ENCODE measurements at places on chromosomes 4 and X. TPM values are rescaled to one million over a fixed set of nuclear protein-coding genes. Genes with fewer than 3 reads are reported as not detected.

Gene CYSLTR1
- 0.39 TPM for total RNA-seq

Gene CT47B1
- not detected for total RNA-seq

Gene PNMA3
- total RNA-seq, result 0.11 TPM

Gene TKTL2
- under 0.01 TPM for total RNA-seq

Gene FOXR2
- total RNA-seq, result not detected

Gene SSX3
- total RNA-seq, result not detected

Gene CCDC160
- total RNA-seq, result not detected

Gene MAGEC2
- total RNA-seq, result not detected

Gene PLXNB3
- 5.0 TPM for total RNA-seq

Gene TCEAL6
- not detected for total RNA-seq

Gene CT55
- total RNA-seq, result not detected

Gene BEX2
- 2.7 TPM for total RNA-seq

Gene RTL5
- total RNA-seq, result 1.1 TPM

Gene RAI2
- total RNA-seq, result 3.1 TPM

Gene RASL11B
- 0.11 TPM for total RNA-seq

Gene TLR7
- total RNA-seq, result not detected

Gene METAP1
- total RNA-seq, result 45.9 TPM

Gene OTC
- total RNA-seq, result not detected

Gene MAGIX
- 2.8 TPM for total RNA-seq

Gene MID2
- 32.4 TPM for total RNA-seq

Gene MAP9
- 5.4 TPM for total RNA-seq

Gene PNMA6F
- total RNA-seq, result not detected

Gene GAGE2A
- total RNA-seq, result not detected

Gene RRH
- 0.11 TPM for total RNA-seq

Gene CFAP99
- under 0.01 TPM for total RNA-seq

Gene FREM3
- total RNA-seq, result not detected

Gene ITGB1BP2
- total RNA-seq, result 1.1 TPM

Gene GAGE12H
- not detected for total RNA-seq

Gene OPRPN
- total RNA-seq, result not detected

Gene TNMD
- not detected for total RNA-seq

Gene BGN
- total RNA-seq, result 154 TPM

Gene SH2D1A
- not detected for total RNA-seq

Gene HEPH
- 0.13 TPM for total RNA-seq

Gene PCDH10
- total RNA-seq, result 1.3 TPM
